Effector CD4-positive, alpha-beta T cell (primary cell): ENCODE measurements at places on chromosomes 2 and 18.

GRCh38 chr2:54551123-54551756 lies 95.1 kb downstream of the SPTBN1 start:
- DNase-seq: no peak

DNA sequence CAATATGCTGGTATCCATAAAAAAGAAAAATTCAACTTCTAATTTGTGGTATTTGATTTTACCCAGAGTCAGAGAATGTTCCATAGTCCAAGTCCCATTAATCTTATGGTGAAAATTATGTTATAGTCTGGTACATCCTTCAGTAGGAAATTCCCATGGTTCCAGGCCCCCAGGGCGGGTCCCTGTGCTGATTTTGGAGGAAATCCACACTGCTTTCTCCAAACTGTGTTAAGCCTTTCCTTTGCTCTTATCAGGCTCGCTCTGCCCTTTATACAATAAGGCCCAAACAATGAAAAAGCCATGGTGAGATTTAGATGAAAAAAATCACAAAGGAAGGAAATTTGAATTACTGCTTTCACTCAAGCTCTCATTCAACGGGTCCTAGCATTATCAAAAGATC lies 46.8 kb upstream of the DARS1 start:
- DNase-seq: no peak

DNA sequence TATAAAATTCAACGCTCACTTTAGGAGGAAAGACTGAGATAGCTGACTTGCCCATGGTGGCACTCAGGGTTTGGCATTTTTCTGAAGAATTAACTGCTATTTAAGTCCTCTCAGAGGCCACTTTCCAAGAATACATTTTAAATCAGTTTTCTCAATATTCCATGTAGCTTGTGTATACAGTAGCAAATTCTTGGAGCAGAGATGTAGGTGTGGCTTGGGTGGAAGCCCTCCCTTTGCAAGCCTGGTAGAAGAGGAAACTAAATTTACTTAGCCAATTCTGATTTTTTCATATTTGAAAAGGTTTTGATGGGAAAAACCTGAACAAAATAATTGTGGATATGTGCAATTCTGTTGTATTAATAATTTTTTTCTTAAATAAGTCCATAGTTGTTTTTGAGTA lies 14.0 kb upstream of the ITGAV start:
- DNase-seq: no peak

DNA sequence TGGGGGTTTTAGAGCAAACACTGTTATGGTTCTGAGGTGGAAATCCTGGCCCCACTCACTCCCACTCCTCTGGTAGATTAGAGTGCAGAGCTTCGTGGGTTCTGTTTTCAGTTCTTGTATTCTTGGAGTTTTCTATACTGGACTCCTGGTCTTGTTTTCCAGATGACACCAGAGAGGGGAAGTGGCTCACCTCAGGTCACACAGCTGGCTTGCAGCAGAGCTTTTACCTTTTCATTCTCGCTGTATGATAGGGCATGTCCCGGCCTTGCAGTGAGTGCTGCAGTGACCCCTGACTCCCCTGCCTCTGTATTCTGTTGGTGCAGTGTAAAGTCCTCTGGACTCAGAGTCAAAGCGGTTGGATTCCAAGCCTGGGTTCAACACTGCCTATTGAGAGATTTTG lies 148.9 kb upstream of the MEX3C start:
- DNase-seq: no peak

DNA sequence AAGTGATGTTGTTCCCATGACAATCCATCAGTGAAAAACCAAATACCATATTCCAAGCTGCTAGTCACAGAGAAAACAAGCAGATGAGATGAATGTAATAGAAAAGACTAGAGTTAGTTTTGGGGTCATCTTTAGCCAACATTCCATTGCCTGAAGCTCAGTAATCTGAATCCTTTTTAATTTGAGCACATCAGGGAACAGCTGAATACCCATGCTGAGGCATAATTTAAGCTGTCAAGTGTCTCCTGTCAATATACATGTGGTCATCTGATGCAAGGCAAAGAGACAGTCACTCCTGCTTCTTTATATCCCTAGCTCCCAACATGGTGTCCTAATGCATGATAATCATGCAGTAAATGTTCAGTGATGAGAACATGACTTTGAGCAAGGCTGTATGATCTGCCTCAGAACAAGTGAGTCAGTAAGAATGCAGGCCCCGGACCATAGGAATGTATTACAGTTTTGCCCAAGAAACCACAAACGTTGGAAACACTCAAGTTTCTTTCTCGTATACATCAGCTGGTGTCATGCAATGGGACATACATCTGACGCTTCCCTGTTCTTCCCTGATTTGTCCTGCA lies 48.0 kb downstream of the CDK15 start:
- DNase-seq: no peak
